ENCODE measurements at places on chromosomes 12 and 14.

GRCh38 chr12:110778833-110779577, 36.3 kb upstream of the PPP1CC start:
- DNase-seq: no peak

DNA sequence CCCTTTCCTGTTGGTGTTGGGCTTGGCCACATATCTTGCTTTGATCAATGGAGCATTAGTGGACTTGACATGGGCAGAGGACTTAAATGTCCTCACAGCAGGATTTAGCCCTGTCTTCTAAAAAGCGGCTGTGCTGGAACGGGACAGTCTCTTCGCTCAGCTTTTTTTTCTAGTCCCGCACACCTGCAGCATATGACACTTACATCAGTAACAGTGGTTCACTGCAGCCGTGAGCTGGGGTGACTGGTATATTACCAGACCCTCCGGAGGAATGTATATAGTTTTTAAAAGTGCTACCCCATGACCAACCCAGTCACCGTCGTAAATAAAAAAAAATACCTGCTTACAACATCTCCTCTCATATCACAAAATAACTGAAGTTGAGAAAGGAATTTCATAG, 164.5 kb downstream of the CRADD start:
- DNase-seq: no peak

GRCh38 chr12:58496411-58497190, 423.7 kb downstream of the LRIG3 start:
- no peak for DNase-seq

GRCh38 chr14:21476523-21476924, 235 bp downstream of the RAB2B start:
- no peak for DNase-seq

DNA sequence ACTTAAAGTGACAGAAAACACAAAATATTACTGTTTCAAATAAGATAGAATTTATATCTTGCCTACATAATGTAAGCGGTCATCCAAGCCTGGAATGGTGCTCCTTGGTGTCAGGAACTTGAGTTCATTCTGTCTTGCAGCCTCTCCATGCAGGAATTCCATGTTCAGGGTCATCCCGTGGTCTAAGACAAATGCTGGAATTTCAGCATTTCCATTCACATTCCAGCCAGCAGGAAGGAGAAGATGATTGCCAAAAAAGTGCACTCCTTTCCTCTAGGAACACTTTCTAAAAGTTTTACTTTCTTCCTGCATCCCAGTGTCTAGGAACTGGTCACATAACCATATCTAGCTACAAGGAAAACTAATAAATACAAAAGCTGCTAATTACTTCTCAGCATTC, 106.3 kb downstream of the PTPRO start:
- DNase-seq: no peak

DNA sequence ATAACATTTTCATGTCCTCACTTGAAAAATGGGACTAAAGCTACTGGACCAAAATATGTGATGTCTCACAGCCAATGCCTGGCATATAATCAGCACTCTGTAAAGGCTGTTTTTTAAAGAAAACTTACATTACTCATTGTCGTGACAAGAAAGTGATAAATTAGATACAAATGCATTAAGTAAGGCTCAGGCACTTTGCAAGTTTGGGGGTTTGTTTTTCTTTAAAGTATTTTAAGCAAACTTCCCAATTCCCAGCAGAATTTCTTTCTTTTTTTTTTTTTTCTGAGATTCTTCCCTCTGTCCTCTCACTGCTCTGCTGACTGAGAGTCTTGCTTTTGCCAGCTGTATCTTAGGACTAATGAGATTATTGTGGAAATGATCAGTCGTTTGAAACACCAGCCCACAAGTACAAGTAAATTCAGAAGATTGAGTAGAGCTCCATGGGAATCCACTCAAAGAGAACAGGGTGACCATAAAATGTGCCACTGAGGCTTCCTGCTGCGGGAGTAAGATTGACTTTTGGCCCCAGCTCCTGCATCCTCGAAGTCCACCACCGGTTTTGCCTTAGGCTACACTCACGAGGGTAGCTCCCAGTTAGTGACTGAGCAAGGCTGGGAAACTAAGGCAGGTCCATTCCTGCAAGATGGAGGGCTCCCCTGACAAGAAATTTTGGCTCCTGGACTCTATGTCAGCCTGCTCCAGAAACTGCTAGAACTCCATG, 82.8 kb downstream of the TMTC1 start:
- DNase-seq: no peak

GRCh38 chr14:81363746-81364378, 36.3 kb downstream of the STON2 start:
- DNase-seq: no peak

DNA sequence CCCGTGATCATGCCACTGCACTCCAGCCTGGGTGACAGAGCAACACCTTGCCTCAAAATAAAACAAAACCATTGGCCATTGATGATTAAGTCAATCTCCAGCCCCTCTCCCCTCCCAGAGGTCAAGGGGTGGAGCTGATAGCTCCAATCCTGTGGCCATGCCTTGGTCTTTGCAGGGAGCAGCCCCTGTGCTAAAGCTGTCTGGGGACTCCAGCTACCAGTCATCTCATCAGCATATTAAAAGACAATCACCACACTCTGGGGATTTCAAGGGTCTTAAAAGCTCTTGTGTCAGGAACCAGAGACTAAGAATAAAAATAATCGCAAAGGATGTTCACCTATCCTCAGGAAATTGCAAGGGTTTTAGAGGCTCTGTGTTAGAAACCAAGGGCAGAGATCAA, 30.6 kb downstream of the HCAR2 start:
- DNase-seq: no peak

GRCh38 chr12:122126713-122127597, 47.1 kb downstream of the IL31 start:
- no peak for DNase-seq

DNA sequence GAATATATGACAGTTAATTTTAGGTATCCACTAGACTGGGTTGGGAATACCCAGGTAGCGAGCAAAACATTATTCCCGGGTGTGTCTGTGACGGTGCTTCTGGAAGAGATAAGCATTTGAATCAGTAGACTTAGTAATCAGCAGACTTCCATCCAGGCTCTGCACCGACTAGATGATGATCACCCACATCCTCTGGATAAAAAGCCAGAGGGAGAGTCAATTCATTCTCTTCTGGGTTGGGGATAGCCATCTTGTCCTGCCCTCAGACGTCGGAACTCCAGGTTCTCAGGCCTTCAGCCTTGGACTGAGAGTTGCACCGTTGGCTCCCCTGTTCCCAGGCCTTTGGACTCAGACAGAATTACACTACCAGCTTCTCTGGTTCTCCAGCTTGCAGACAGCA, 168.0 kb downstream of the PHLDA1 start:
- no peak for DNase-seq

- no peak for DNase-seq
Measured at GRCh38 chr14:68172627-68173026, 353.0 kb downstream of the RAD51B start.

DNA sequence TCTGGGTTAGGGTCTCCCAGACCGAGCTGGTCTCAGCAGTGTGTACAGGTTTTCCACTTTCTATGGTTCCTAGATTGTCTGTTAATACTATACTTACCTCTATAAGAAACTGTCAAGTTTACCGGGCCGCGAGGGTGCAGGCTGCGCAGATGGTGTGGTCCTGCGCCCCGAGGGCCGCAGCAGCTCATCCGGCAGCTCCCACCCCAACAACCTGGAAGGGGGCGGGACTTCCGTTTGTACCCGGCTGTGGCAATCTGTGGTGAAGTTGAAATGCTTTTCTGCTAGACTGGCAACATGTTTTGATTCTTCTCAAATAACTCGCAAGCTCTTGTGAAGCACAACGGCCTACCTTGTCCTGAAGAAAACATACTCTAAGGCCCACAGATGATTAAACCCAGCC, at the start of gene CLEC9A:
TSS of gene CLEC9A (plus strand) at position 237 of the 400 bp plus-strand sequence. CDS start 22,006 bp downstream, outside the sequence.
- DNase-seq: no peak

DNA sequence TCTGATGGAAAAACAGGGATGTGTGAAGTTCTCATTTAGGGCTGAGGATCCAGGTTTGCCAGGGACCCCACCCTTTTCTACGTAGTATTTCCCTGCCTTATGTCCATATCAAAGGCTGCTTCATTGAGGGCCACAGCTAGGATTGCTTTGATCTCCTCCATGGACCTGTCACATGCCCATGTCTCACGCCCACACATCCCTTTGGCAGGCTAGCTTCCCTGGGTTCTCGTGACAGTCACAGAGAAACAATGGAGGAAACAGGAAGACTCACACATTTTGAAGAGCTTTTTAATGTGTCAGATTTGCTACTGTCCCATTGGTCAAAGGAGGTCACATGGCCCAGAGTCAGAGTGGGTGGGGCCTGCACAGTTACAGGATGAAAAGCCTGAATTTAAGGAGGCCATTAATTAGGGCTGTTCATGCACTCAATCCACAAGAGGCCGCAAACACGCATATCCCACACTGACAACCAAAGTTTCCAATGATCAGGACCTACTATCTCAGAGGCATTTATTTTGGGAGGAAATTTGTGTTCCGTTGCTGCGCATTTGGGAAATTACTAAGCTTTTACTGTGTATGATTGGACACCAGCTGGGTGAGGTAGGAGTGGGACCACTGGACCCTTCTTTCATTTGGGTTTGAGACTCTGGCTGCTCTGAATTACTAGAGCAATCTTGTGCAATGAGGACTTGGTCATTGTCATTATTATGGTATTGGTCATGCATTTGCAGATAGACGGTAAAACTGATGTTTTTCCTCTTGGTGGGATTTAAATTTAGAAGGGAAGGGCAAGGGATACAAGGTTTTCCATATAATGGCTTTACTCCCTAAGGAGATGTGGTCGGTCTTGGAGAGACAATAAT, 266.2 kb downstream of the KTN1 start:
- DNase-seq: no peak

DNA sequence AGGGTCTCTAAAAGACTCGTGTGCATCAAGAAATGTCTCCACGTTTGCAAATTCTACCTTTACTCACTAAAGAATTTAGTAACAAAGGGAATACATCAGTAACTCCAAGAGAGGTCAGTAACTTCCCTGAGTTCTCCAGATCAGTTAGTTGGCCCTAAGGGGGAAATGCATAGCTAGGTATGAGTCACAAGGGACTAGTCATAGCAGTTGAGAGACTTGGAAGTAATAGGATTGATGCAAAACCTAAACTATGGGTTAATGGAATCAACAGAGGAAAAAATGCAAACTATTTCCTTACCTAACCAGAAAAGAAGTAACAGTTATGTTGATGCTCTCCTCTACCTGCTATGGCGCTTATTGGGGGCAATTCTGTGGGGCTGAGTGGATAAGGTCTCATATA, 148.8 kb upstream of the GARIN6 start:
- DNase-seq: no peak

- DNase-seq: no peak
Measured at GRCh38 chr12:12620730-12621315, 9.1 kb downstream of the CREBL2 start.
